ENCODE measurements at places on chromosomes 7 and 10.

- DNase-seq, result no peak
Observed at GRCh38 chr10:12703126-12703525, 298.4 kb downstream of the CCDC3 start.

- DNase-seq, result no peak
Observed at GRCh38 chr10:85619832-85620231, 746.8 kb downstream of the GRID1 start.

DNA sequence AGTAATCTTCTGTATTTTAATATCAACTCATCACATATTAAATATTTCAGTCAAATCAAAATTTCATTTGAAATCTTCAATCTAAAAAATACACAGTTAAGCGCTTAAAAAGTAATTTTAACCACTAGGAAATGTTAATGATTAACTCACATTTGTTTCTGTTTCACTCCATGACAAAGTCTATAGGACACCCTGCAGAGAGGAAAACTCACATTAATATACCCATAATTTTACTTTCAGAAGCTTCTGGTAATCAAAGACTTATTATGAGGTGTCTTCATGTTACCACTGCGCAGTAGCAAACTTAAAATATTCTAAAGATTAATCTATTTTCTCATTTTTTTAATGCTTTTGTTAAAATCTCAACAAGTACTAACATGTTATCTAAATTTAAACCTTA is 41.0 kb upstream of the ZNF518A start:
- DNase-seq, result no peak

GRCh38 chr10:55058800-55059199 is 257.8 kb upstream of the PCDH15 start:
- no peak for DNase-seq

- DNase-seq, result no peak
Observed at GRCh38 chr7:46839651-46840050, 742.3 kb downstream of the TNS3 start.

- DNase-seq, result no peak
Observed at GRCh38 chr10:126687121-126687606, 16.7 kb upstream of the C10orf90 start.

- no peak for DNase-seq
Observed at GRCh38 chr10:122044045-122044661, 55.2 kb downstream of the TACC2 start.

DNA sequence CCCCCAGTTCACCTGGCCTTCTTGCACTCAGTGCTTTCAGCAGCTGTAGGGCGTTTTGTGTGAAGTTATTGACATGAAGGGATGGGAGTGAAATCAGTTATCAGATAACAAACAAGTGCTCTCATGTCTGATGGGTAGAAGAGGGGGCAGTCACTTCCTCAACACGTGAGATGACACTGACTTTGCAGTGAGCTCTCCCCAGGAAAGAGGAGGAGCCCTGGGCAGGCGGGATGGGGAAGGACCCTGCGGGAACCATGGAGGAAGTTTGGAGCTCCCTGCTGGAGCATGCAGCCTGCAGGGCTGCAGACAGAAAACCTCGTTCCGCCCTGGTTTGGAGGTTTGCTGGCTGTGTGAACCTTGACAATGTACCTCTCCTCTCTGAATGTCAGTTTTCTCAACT is 38.7 kb downstream of the GPR26 start:
- DNase-seq, result no peak

GRCh38 chr10:127196282-127197153 is at the start of gene INSYN2A:
Gene INSYN2A (minus strand): TSS chr10:127196591. CDS start chr10:127176395, 20,196 bp downstream.
- DNase-seq, result no peak

- DNase-seq, result no peak
Observed at GRCh38 chr10:82409671-82410070, 534.7 kb downstream of the NRG3 start.

DNA sequence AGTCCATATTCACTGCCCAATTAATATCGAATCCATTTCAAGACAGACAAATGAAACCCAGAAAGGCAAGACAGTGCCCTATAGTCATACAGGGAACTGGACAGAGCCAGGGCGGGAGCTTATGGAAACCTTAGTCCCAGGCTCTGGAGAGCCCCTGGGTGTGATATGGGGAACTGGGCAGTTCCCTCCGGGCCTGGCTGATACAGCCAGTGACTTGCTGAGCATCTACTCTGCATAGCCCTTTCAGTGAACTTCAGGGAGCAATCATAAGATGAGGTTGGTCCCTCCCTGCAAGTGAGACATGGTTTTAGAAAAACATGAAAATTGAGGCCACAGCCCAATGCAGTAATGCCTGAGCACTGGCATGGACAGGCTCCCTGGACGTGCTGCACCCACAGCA is 241.9 kb downstream of the GRID1 start:
- no peak for DNase-seq

- no peak for DNase-seq
Observed at GRCh38 chr10:37535459-37536246, 321.8 kb downstream of the ZNF248 start.

GRCh38 chr10:57948796-57949195 is 318.9 kb downstream of the IPMK start:
- DNase-seq, result no peak

GRCh38 chr10:59314268-59314667 is 48.1 kb downstream of the FAM13C start:
- no peak for DNase-seq

DNA sequence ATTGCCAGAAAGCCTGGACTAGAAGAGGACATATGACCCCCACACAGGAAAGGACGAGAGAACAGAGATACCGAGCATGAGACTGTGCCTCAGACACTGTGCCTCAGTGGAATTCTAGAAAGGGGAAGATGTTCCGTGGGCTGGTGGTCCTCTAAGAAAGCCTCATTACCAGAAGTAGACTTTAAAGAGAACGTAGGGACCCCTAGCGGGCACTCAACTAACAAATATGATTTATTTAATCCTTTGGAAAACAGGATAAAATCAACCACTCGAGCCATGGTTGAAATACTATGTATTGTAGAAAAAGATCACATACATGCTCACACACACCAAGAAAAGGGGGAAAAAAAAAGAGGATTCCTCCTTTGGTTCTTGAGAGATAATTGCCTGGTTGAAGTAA is 701.2 kb upstream of the SORCS1 start:
- DNase-seq, result no peak

- DNase-seq, result no peak
Observed at GRCh38 chr10:124826262-124826661, 24.6 kb downstream of the ABRAXAS2 start.

DNA sequence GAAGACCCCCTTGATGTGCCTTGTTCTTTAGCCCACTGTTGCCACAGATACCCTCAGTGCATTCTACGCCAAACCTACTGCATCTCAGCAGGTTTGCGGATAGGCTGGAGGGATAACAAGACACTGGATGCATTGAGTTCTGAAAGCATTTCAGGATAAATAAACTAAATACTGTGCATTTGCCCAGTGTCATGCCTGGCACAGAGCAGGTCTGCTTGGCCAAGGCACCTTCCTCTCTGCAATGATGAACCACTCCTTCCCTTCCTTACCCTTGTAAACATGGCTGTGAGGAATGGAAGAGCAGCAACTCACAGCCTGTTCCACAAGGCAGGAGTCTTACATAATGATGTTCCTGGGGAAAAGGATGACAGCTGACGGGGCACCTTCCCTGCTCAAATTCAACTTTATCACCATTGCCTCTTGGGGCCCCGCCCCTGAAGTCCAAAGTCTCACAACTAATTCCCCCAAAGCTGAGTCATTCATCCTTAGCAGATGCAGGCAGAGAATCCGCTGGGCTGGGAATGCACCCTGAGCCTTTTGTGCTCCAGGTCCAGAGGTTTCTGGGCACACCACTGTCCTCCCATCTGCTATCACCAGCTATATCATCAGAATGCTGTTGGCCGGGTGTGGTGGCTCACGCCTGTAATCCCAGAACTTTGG is 11.6 kb downstream of the DDX56 start:
- no peak for DNase-seq

DNA sequence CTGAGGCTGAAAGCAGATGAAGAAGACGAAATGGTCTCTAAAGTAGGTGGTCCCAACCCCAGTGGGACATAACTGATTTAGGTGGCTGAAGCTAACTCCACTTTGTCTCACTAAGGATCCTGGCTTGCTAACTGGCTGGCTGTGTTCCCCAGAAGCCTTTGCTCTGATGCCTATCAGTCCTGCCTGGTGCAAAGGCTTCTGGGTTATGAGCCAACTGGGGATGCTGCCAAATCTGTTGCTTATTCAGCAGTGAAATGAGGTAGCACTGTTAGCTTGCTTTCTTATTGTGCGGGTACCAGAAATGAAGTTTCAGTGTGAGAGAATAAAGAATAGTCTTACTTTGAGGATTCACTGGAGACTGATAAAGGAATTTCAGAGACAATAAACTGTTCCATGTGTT is 18.1 kb downstream of the PRKG1 start:
- DNase-seq, result no peak

GRCh38 chr7:66815951-66816350 is 75.4 kb downstream of the RABGEF1 start:
- DNase-seq, result no peak

GRCh38 chr10:126197036-126197543 is 191.2 kb downstream of the ADAM12 start:
- no peak for DNase-seq

- no peak for DNase-seq
Observed at GRCh38 chr10:11167233-11167966, 149.7 kb downstream of the CELF2 start.

- DNase-seq, result no peak
Observed at GRCh38 chr7:88758381-88759229, 895 bp upstream of the ZNF804B start.

- DNase-seq, result no peak
Observed at GRCh38 chr10:108393089-108393488, 1228.6 kb upstream of the SORCS1 start.

DNA sequence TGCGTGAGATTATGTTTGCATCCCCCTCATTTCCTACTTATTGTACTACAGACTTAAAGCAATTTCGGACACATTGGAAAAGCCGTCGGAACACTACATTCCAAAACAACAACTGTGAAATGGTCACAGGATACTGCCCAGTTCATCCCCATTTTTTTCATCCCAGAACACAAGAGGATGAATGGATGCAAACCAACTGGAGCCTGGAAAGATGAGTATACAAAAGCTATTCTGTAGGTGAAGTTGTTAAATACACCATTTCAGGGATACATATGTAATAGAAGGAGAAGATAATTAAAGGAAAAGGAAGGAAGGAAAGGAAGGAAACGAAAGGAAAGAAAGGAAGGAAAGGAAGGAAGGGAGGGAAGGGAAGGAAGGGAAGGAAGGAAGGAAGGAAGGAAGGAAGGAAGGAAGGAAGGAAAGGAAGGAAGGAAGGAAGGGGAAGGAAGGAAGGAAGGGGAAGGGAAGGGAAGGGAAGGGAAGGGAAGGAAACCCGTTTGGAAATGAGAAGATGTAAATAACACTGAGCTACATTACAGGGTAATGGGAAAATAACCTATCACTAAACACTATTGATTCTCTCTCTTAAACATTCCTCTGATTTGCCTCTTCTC is 48.6 kb upstream of the C7orf33 start:
- no peak for DNase-seq

DNA sequence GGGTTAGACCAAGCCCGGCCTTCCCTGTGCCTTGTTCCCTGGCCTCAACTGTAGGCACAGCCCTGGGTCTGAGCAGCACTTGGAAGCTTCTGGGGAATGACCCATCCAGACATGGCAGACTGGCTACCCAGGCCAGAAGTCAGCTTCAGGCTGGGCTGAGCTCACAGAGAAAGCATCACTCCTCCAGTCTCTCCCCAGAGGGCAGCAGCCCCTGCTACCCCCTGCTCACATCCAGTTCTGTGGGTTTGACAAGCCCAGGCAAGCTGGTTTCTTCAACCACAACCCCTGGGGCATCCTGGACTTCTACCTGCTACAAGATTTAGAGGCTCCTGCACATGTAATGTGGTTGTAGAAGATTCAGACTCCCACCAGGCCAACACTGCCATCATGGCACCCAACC is 9.0 kb downstream of the C10orf71 start:
- DNase-seq, result no peak

GRCh38 chr7:22137466-22137865 is 191.8 kb upstream of the CDCA7L start:
- no peak for DNase-seq

DNA sequence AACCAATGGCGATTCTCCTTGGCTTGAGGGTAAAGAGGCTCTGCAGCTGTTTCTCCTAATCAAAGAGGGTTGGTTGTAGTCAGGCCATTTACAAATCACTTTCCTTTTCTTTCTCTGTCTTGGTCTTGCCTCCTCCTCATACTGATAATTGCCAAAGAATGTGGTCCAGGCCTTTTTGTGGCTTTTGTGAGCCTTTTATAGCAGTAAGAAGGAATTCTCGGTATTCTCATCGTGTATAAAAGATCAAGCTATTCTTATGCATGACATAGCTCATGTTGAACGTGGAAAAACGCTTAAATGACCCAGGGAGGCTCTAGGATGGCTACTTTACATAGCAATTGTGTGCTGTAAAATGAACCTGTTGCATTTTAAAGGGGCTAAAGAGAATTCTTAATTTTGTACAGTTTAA is 62.6 kb downstream of the RBM20 start:
- DNase-seq, result no peak

- no peak for DNase-seq
Observed at GRCh38 chr10:69862882-69863530, 61.3 kb downstream of the COL13A1 start.

DNA sequence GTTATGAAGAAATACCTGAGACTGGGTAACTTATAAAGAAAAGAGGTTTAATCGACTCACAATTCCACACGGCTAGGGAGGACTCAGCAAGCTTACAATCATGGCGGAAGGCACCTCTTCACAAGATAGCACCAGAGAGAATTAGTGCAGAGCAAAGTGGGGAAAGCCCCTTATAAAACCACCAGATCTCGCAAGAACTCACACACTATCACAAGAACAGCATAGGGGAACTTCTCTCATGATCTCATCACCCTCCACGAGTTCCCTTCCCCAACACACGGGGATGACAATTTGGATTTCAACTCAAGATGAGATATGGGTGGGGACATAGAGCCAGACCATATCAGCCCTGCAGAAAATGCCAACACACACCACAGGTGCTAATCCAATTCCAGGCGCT is 218.7 kb downstream of the PARD3 start:
- no peak for DNase-seq

GRCh38 chr7:42722198-42722597 is 189.7 kb downstream of the C7orf25 start:
- DNase-seq, result no peak

DNA sequence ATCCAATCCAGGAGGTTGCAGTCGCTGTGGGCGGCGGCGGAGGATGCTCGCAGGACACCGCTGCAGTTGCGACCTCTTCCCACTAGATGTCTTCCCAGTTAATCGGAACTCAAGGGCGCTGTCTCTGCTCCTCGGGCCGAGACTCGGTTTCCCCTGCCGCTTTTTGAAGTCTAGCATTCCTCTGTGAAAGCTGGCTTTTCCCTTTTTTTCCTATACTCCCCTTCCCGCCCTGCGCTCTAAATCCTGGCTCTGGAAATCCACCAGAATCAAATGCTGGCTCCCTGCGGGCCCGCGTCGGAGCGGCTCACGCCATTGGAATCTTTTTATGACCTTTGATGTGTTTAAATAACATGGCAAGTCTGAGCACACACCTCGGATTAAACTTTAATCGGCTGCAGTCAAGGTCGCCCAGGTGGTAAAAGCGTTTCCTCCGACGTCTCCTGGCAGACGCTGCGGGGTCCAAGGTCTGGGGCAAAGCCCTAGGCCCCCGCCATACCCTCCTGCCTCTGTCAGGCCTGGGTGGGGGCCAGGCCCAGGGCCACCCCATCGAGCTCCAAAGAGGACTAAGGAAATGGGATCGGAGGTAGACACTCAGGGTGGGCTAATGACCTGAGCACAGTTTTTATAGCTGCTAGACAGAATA is 10.7 kb upstream of the HOXA13 start:
- no peak for DNase-seq

GRCh38 chr7:47807756-47808155 is 140.5 kb downstream of the PKD1L1 start:
- no peak for DNase-seq
